NCI-H446 treated with DMSO at 0.1 percent for 48 hours (cell line): ENCODE measurements at places on chromosomes 1 and 21.

GRCh38 chr1:119840745-119841144 lies 29.5 kb upstream of the REG4 start:
- DNase-seq: no peak

DNA sequence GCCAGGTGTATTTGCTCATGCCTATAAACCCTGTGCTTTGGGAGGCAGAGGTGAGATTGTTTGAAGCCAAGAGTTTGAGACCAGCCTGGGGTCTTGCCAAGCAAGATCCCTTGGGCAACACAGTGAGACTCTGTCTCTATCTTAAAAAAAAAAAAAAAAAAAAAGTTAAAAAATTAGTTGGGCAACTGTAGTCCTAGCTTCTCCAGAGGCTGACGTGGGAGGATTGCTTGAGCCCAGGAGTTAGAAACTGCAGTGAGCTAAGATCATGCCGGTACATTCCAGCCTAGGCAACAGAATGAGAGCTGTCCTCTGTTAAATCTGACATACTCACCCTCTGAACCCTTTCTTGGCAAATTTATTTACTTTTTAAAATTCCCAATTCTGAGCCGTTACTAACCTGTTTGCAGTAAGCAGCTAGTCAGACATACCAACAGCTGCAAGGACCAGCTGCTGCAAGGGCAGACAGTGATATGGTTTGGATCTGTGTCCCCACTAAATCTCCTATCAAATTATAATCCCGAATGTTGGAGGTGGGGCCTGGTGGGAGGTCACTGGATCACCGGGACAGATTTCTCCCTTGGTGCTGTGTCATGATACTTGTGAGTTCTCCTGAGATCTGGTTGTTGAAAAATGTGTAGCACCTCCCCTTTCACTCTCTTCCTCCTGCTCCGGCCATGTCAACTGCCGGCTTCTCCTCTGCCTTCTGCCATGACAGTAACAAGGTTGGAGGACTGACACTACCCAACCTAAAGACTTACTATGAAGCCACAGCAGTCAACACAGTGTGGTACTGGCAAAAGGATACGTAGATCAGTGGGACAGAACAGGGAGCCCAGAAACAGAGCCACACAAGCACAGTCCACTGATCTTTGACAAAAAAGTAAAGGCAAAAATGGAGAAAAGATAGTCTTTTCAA lies 10.6 kb downstream of the PARP1 start:
- DNase-seq: no peak

DNA sequence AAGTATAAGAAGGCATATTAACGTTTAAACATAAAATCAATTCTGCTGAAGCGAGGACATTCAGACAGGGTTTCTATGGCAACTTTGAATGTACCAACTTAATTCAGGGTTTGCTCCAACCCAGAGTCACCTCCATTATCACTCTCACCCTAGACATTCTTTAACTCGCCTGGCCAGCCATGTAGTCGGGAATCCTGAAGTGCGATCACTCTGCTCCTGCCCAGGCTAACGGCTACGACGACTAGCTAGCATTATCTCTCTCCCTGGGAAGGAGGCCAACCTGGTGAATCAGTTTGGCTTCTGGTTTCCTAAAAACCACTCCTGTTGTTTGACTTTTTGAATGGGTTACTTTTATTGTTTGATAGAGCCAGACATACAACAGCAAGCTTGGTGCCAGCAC lies 38.9 kb upstream of the ZBTB18 start:
- no peak for DNase-seq

DNA sequence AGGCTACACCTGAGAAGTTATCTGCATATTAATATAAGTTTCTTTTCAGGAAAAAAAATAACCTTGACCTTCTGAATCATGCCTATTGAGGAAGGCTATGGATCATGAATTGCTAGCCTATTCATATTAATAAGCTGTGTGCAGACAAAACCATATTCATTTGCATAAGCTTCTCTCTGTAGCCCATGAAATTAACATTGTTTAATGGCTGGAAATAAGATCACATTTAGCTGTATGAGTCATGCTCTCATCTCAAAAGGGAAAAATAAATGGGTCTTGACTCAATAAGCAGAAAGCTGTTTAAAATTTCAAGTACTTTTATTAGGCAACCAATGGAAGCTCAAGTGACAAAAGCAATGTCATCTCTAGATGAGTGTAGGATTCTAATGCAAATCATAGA lies 330.0 kb upstream of the DEPDC1 start:
- no peak for DNase-seq
